ENCODE measurements at places on chromosomes 5 and 9. TPM values are rescaled to one million over a fixed set of nuclear protein-coding genes. Genes with fewer than 3 reads are reported as not detected.

The F12 gene
- 0.45 TPM for total RNA-seq

The DMRT2 gene
- total RNA-seq, result not detected

The PKD2L2 gene
- total RNA-seq, result not detected

The TMOD1 gene
- total RNA-seq, result 2.1 TPM

The CDHR2 gene
- 0.40 TPM for total RNA-seq

The LCN1 gene
- total RNA-seq, result not detected

The FCN2 gene
- total RNA-seq, result not detected

The ELOVL7 gene
- total RNA-seq, result not detected

The DTWD2 gene
- total RNA-seq, result 3.3 TPM

The CTSV gene
- total RNA-seq, result not detected

The UBE2QL1 gene
- not detected for total RNA-seq

The DDX4 gene
- not detected for total RNA-seq

The PLAC8L1 gene
- total RNA-seq, result 2.5 TPM

The HEMGN gene
- total RNA-seq, result not detected

The MYMK gene
- total RNA-seq, result not detected

The BASP1 gene
- total RNA-seq, result 3.9 TPM

The PRELID2 gene
- 7.9 TPM for total RNA-seq

The NDUFA8 gene
- 45.6 TPM for total RNA-seq

The GLRA1 gene
- not detected for total RNA-seq

The EQTN gene
- total RNA-seq, result not detected

The SH3RF2 gene
- total RNA-seq, result 0.50 TPM

The INSL6 gene
- not detected for total RNA-seq

The C7 gene
- not detected for total RNA-seq

The PNPLA7 gene
- 7.1 TPM for total RNA-seq

The UNC13B gene
- total RNA-seq, result 1.1 TPM

The PCDHA1 gene
- not detected for total RNA-seq

The LPAR1 gene
- not detected for total RNA-seq

The ALDH1B1 gene
- 25.6 TPM for total RNA-seq

The ADAMTS12 gene
- not detected for total RNA-seq

The GPRIN1 gene
- 2.7 TPM for total RNA-seq

The SLC6A3 gene
- total RNA-seq, result not detected

The MARCHF6 gene
- total RNA-seq, result 120 TPM

The XRCC4 gene
- 13.9 TPM for total RNA-seq

The INSYN2B gene
- not detected for total RNA-seq

The CACFD1 gene
- 7.0 TPM for total RNA-seq

The NR2F1 gene
- not detected for total RNA-seq

The PCA3 gene
- total RNA-seq, result not detected

The SMIM32 gene
- not detected for total RNA-seq

The TAS2R1 gene
- total RNA-seq, result not detected

The FAM221B gene
- not detected for total RNA-seq

The CYSRT1 gene
- 0.29 TPM for total RNA-seq

Data from natural killer cell treated with Interleukin-12 subunit alpha and Interleukin-12 subunit beta and Interleukin-15 and Interleukin-18, amount 100 ng/mL, for 72 hours (primary cell).